Colonic mucosa (tissue), 4 donors: ENCODE measurements at places on chromosomes 12 and 14. TPM values are rescaled to one million over a fixed set of nuclear protein-coding genes. Genes with fewer than 3 reads are reported as not detected.

Gene PLD4
- not detected for total RNA-seq

Gene ITGB7
- 8.8 TPM for total RNA-seq

Gene CLEC4C
- total RNA-seq: not detected

Gene KRT6C
- total RNA-seq: not detected

Gene WBP11
- total RNA-seq: 55.3 TPM

Gene TRPV4
- 0.10 TPM for total RNA-seq

Gene BEST3
- not detected for total RNA-seq

- no peaks in the 10 kb centered on the region for H3K36me3 ChIP-seq
- DNase-seq: no peak
These were observed 41.4 kb downstream of the NOC4L start for GRCh38 chr12:132185705-132186104.

- peaks cover 6% of the 10 kb centered on the region for H3K4me1 ChIP-seq
- H3K4me3 ChIP-seq: no peak overlapping the region
- H3K27me3 ChIP-seq: no peaks in the 10 kb centered on the region
- DNase-seq: no peak
These were observed 5.8 kb downstream of the PPP1R12A start for GRCh38 chr12:79929065-79929464.

DNA sequence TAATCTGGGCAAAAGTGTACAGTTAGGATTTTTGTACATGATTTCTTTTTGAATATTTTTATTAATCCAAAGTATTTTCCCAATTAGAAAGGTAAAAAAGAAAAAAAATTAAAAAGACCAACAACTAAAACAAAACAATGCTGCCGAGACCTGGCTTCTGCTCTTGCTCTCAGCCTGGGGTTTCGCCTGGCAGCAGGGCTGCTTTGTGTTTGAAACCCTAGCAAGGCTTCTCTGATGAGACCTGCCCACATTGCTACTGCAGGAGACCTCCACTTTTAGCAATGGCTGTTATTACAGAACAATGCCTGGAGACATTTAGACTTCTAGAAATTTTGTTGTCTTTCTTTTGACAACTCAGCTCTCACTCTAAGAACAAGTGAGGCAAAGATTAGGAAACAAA lies 1153.0 kb upstream of the TMEM132C start:
- H3K4me3 ChIP-seq: no peak overlapping the region
- no peaks in the 10 kb centered on the region for H3K27me3 ChIP-seq
- no peak for DNase-seq
- no peak overlapping the region for H3K27ac ChIP-seq
- H3K4me1 ChIP-seq: no peaks in the 10 kb centered on the region
- no peaks in the 10 kb centered on the region for H3K36me3 ChIP-seq

- H3K36me3 ChIP-seq: no peaks in the 10 kb centered on the region
- no peaks in the 10 kb centered on the region for H3K27me3 ChIP-seq
- no peak overlapping the region for H3K4me3 ChIP-seq
These were observed 10.9 kb upstream of the PIK3C2G start for GRCh38 chr12:18250313-18250916.

GRCh38 chr12:108307006-108307405 lies 32.1 kb downstream of the CMKLR1 start:
- H3K27ac ChIP-seq: no peak overlapping the region
- DNase-seq: no peak
- H3K27me3 ChIP-seq: no peaks in the 10 kb centered on the region
- H3K4me1 ChIP-seq: peaks cover 3% of the 10 kb centered on the region

GRCh38 chr12:31950088-31950487 lies 9.1 kb upstream of the RESF1 start:
- DNase-seq: no peak
- no peaks in the 10 kb centered on the region for H3K27me3 ChIP-seq
- H3K36me3 ChIP-seq: no peaks in the 10 kb centered on the region
- no peak overlapping the region for H3K27ac ChIP-seq
- H3K4me1 ChIP-seq: no peaks in the 10 kb centered on the region

- no peak overlapping the region for H3K27ac ChIP-seq
- H3K27me3 ChIP-seq: no peaks in the 10 kb centered on the region
- DNase-seq: no peak
- no peaks in the 10 kb centered on the region for H3K36me3 ChIP-seq
- H3K4me3 ChIP-seq: no peak overlapping the region
These were observed 297.5 kb upstream of the SOX5 start for GRCh38 chr12:24246934-24247333.

DNA sequence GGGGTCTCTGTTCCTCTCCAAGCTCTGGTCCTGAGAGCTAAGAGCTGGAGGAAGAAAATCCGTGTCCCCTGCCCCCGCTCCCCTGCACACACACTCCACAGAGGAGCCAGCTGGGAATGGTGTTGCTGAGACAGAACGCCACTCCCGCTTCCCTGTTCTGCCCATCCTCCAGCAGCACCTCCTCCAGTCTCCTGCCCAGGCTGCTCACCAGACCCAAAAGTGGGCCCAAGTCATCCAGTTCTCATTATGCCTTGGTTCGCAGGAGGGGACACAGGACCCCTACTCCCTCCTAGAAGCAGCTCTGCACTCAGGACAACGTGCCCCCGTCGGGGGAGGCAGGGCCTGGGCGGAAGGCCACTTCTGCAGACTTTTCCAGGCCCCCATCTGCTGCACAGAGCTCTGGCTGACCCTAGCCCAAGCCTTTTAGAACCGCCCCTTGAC lies 830 bp upstream of the TRMT61A start:
- H3K27ac ChIP-seq: peak overlapping the region; percentile 80
- H3K4me1 ChIP-seq: peaks cover 34% of the 10 kb centered on the region
- DNase-seq: peak; percentile 68

- no peaks in the 10 kb centered on the region for H3K36me3 ChIP-seq
- no peak for DNase-seq
These were observed 11.3 kb downstream of the SPTB start for GRCh38 chr14:64868379-64868778.

- H3K36me3 ChIP-seq: no peaks in the 10 kb centered on the region
- no peak for DNase-seq
- H3K4me1 ChIP-seq: peaks cover 29% of the 10 kb centered on the region
These were observed 60.0 kb downstream of the NCOR2 start for GRCh38 chr12:124507188-124508109.

GRCh38 chr12:67057072-67057471 lies 212.1 kb upstream of the CAND1 start:
- H3K27ac ChIP-seq: no peak overlapping the region
- H3K4me1 ChIP-seq: no peaks in the 10 kb centered on the region
- DNase-seq: no peak
- no peaks in the 10 kb centered on the region for H3K36me3 ChIP-seq

DNA sequence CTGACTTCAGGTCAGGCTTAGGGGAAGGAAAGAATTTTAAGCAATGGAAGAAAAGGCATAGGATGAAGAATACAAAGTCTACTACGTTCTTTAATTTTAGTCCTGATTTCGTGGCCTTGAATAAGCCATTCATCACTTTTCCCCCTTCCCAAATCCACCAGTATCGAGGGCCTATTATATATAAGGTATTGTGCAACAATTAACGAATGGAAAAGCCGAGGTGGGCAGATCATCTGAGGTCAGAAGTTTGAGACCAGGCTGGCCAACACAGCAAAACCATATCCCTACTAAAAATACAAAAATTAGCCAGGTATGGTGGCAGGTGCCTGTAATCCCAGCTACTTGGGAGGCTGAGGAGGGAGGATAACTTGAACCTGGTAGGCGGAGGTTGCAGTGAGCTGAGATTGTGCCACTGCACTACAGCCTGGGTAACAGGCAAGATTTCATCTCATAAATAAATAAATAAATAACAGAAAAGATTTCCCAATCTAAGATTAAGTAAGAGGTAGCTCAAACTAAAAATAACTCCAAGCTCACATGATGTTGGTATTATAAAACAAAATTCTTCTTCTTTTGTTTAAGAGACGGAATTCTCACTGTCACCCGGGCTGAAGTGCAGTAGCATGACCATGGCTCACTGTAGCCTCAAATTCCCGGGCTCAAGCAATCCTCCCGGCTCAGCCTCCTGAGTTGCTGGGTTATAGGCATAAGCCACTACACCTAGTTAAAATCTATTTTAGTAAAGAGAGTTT lies 58.3 kb upstream of the NR2C1 start:
- H3K4me1 ChIP-seq: no peaks in the 10 kb centered on the region
- H3K36me3 ChIP-seq: no peaks in the 10 kb centered on the region
- H3K27ac ChIP-seq: no peak overlapping the region

DNA sequence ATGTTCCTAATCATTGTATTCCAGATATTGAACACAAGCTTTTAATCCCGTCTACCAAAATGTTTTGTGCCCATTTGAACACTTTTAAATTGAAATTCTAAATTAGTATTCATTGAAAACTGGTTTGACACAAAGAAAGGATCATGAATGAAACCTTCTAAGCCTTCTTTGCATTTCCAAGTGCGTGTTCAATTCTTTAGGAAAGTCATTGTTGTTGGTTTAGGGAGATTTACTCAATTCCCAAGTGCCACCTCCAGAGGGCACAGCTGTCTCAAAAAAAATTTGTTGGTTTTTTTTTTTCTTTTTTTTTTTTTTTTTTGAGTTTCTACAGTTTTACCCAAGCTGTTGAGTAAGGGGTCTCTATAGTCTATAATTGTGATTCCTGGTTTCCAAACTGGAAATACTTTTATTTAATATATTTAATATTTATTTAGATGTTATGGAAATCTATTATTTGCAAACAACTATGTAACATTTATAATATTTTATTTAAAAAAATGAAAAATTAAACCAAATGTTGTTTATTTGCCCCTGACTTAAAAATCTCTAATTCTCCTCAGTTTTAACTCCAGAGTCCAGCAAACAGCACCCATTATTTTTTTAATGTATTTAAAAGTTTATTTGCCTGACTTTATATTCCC lies 79.9 kb downstream of the NEDD1 start:
- H3K27me3 ChIP-seq: peaks cover 7% of the 10 kb centered on the region
- H3K4me1 ChIP-seq: no peaks in the 10 kb centered on the region
- DNase-seq: no peak
- no peaks in the 10 kb centered on the region for H3K36me3 ChIP-seq

- no peak overlapping the region for H3K4me3 ChIP-seq
- H3K36me3 ChIP-seq: no peaks in the 10 kb centered on the region
- H3K27me3 ChIP-seq: no peaks in the 10 kb centered on the region
- no peaks in the 10 kb centered on the region for H3K4me1 ChIP-seq
- H3K27ac ChIP-seq: no peak overlapping the region
These were observed 873.5 kb downstream of the DIO2 start for GRCh38 chr14:79337761-79338160.
